Stimulated activated CD8-positive, alpha-beta memory T cell treated with anti-CD3 and anti-CD28 coated beads, Interleukin-4, amount 100 ng/mL, for 1 hour (primary cell): ENCODE measurements at places on chromosomes 11 and 22.

GRCh38 chr11:118547132-118547531 lies 16.1 kb downstream of the TMEM25 start:
- no peak for DNase-seq

- no peak for DNase-seq
These were observed 855.0 kb downstream of the METTL15 start for GRCh38 chr11:28963187-28963586.

DNA sequence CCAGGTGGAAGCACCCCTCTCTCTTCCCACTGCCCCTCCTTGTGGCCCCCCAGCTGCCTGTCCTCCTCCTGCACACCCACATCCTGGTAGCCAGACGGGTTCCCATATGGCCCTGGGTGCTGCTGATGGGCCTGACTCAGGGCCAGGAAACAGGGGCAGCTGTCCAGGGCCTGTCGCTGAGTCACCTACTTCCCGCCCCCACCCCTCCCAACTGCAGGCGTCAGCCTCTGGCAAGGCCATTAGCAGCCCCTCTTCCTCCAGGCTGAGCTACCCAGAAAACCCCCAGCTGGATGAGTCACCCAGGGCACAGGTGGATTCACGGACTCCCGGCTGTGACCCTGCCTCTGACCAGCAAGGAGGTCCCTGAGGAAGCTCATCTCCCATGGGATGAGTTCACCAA lies 6.9 kb upstream of the GAL start:
- no peak for DNase-seq

- DNase-seq = no peak
These were observed 5.8 kb downstream of the FADS2 start for GRCh38 chr11:61833926-61834277.

- DNase-seq = no peak
These were observed 201.2 kb upstream of the E2F8 start for GRCh38 chr11:19441752-19442553.

GRCh38 chr11:40597546-40598113 lies 861.8 kb downstream of the LRRC4C start:
- no peak for DNase-seq
